HEK293T (cell line): ENCODE measurements at places on chromosomes 11 and 22.

DNA sequence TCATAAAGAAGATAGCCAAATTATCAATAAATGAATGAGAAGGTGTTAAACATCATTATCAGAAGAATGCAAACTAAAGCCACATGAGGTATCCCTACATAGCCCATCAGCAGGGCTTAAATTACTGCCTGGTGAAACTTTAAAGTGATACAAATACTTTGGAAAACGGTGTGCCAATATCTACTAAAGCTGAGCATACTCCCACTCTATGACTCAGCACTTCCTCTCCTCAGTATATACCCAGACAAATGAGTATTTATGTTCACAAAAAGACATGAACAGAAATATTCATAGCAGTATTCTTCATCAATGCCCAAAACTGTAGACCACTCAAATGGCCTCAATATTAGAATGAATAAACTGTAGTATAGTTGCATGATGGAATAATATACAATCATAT lies 284.6 kb upstream of the ZC3H12C start:
- DNase-seq = no peak

GRCh38 chr11:63560506-63561180 lies 2.5 kb downstream of the PLAAT2 start:
- DNase-seq = no peak

- DNase-seq = no peak
Observed at GRCh38 chr11:94768602-94769541, 716 bp downstream of the AMOTL1 start.

DNA sequence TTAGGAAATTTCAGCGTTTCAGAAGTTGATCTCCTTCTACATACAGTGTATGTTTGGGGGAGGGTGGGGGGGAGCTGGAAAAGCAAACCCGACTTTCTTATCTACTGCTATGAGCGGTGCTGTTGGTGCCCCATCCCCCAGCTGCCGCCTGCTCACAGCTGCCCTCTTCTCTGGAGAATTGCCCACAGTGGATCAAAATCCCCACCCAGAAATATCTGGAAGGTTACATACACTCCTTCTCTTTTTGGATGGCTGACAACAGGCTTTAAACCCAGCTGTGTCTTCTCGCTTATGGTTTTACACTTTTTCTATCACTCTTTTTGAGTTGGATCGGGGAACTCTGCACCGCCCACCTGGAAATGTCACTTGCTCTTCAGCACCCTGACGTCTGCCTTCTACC lies 56.4 kb downstream of the DHCR7 start:
- no peak for DNase-seq

DNA sequence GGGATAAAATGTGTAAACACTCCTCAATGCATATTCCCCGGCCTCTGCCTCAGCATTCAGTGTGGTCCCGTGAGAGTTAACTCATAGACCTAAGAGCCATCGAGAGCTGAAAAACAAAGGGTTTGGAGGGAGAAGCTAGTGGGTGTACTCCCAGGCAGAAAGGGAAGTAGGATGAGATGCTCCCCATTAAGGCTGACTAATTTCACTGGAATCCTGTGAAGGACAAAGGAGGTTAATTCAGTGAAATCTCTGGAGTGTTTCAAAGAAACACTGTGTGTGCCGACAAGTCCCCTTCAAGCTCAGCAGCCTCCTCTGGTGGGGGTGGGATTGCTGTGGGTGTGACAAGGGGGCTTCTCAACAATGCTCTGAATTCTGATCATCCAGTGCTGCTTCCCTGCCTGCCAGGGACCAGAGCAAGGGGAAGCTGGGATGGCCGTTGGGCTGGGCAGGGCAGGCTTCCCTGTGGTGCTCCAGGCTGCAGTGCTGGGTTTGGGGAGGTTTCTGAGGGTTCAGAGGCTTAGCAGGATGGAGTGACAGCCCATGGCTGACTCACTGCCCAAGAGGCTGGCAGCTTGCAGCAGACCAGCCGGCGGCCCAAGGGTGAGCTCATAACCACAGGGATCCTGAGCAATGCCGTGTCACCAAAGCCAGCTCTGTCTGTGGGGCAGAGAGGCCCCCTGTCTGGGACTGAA lies 61.4 kb upstream of the BMAL1 start:
- no peak for DNase-seq

- no peak for DNase-seq
Observed at GRCh38 chr11:46404476-46405017, 13.0 kb upstream of the CHRM4 start.

GRCh38 chr11:117910941-117911655 lies 18.1 kb downstream of the TMPRSS13 start:
- no peak for DNase-seq

DNA sequence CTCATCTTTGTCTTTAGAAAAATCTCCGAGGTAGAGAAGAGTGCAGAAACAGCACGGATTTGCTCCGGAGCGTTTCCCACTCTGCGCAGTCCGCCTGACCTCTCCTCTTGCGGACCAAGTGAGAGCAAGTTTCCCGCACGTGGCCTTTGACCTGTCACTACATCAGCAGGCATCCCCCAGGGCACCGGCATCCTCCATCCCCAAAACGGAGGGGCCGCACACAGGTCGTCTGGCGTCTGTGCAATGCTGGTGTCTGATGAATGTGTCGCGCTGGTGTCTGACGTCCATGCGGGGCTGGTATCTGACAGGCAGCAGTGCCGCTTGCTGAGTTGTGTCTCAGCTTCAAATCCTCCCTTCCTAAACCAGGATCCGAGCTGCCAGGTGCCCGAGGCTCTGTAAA lies 739 bp upstream of the MRGPRE start:
- DNase-seq = no peak

GRCh38 chr11:42772886-42773285 lies 538.9 kb upstream of the API5 start:
- DNase-seq = no peak

DNA sequence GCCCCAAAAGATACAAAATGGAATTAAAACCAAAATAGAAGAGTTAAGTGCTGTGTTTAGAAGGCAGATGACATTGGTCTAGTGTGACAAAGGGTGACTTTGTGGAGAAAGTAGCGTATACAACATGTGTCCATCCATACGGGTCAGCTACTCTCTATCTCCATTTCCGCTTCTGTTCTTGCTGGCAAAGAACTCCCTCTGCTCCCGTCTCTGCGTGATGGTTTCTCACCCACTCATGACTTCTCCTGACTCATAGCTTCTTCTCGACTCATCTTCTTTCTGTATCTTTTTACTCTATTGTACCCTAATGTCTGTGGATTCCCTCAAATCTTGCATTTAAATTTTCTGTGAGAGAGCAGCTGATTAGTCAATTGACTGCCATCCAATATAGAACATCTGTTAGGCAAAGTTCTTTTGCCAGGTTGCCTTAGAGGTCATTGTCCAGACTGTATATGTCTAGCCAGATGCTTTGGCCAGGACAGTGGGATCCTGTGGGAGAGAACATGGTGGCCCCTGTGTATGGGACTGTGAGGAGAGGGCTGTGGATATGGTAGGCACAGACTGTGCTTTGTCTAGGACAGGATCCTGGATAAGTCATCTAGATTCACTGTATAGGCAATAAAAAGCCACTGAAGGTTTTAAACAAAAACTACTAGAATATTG lies 28.4 kb downstream of the MMP13 start:
- no peak for DNase-seq

DNA sequence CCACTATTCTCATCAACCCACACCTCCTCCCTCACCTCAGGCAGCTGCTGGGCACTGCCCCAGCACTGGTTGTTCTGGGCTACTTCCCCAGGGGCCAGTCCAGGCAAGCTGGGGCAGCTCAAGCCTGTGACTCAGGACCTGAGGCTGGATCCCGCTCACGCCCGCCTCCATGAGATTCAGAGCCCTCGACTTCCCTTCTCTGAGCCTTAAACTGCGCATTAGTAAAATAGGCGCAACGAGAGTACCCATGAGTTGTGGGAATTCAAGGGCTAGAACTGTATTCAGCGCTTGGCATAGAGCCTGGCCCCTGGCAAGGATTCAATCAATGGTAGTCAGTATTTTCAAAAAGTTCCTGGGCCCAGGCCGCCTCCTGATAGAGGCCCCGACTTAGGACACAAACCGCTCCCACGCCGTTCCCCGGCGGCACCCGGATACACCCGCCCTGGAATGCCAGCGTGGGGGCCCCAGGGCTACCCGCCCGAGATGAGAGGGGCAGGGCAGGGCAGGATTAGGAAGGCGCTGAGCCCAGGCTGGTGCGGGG lies 723 bp upstream of the CD82 start:
- DNase-seq = no peak

DNA sequence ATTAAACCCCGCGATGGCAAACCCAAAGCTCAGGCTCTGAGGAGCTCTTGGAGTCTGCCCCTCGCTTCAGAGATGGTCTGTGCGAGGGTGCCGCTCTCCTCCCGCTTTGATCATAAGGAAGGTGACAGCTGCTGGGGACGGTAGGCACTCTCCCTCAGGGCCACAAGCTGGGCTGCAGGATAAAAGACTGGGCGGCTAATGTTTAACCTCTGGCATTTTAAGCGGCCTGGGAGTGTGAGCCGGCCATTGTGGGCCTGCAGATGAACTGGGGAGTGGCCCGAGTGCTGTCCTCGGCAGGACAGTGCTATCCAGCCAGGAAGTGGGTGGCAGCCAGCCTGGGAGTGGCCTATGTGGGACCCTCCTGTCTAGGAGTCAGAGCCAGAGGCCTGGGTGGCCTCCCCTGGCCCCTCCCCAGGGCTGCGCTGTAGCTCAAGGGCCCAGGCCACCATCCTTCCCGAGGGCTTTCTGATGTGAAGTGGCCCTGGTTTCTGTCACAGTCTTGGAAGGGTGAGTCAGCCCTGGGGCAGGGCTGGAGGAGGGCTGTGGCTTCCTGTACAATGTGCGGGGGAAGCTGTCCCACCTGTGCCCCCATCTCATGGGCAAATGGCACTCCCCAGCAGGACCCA lies 58.7 kb upstream of the PRODH start:
- DNase-seq = no peak

GRCh38 chr22:31956360-31956759 lies 12.0 kb downstream of the YWHAH start:
- DNase-seq = no peak

GRCh38 chr11:75654314-75654713 lies 14.5 kb downstream of the MAP6 start:
- no peak for DNase-seq

GRCh38 chr22:46560696-46561295 lies 23.4 kb upstream of the CELSR1 start:
- DNase-seq = no peak

DNA sequence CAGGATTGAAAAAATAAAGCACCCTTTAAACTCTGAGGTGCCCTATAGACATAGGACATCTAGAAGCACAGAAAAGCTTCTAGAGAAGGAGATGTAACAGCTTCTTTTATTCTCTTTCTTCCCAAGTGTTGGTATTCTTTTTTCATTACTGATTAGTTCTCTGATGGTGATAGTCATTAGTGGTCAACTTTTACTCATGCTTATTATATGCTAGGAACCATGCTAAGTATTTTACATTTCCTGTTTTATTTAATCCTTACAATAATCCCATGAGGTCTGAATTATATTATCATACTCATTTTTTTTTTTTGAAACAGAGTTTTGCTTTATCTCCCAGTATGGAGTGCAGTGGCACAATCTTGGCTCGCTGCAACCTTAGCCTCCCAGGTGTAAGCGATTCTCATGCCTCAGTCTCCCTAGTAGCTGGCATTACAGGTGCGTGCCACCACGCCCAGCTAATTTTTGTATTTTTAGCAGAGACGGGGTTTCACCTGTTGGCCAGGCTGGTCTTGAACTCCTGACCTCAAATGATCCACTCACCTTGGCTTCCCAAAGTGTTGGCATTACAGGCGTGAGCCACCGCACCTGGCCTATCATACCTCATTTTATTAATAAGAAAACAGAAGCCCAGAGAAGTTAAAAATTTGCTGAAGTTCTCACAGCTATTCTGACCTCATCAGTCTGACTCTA lies 3.0 kb downstream of the C11orf52 start:
- DNase-seq = no peak

GRCh38 chr22:24359452-24360120 lies 67.8 kb upstream of the ADORA2A start:
- no peak for DNase-seq

DNA sequence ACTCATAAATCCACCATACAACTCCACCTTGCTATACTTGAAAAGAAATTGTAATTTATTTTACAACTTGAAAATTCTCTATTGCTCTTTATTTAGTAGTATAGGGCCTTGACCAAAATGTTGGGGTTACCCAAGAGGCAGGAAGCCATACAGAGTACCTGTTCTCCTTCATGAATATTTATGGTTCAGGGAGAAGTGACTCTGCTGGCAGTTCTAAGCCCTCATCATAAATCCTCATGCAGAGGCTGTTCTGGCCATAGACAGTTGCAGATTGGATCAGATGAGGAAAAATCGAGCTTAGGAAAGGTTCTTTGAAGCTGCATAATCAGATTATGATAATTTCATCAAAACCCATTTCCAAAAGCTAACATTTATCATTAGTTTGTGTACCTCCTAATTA lies 449.4 kb upstream of the TENM4 start:
- DNase-seq = no peak

DNA sequence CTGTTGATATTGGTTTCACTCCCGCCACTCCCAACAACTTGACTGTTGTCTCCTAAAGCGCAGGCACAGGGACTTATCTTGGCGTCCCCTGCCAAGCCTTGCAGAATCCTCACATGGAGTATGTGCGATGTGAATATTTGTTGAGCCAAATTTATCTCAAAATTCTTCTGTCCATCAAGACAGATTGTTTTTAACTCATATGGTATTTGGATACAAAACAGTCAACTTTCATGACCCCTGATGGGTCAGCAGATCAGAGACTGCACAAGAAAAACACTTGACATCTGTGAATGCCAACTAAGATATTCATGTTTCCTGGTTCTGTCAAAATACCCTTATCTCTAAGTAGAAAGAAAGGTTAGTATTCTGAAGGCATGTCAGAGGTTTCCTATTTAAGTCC lies 221.7 kb upstream of the BLID start:
- no peak for DNase-seq

GRCh38 chr11:113398669-113399430 lies 11.3 kb downstream of the ANKK1 start:
- no peak for DNase-seq

- no peak for DNase-seq
Observed at GRCh38 chr22:37133304-37134018, 16.3 kb downstream of the IL2RB start.

DNA sequence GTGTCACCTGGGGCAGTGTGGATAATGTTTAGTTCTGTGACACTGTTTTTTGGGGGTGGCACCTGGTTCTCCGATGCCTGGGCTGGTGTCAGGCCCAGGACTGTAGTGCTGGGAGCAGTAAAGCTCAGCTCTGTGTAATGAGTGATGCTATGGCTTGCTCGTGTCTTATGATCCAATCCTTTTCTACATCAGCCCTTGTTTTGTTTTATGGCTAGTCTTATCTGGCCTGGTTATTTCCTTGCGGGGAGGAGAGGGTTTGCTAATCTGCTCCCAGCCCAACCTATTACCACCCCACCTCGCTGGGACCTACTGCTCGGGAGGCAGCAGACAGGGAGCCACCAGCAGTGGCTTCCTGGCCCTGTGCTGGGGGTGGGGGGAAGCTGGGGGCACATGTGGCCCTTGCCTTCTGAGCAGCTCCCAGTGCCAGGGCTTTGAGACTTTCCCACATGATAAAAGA lies 35.0 kb upstream of the TPBGL start:
- DNase-seq = no peak
